Activated T-helper 1 cell treated with Interleukin-2 at 50 U/mL for 16 hours (primary cell): ENCODE measurements at places on chromosomes 3 and 15.

GRCh38 chr15:90654233-90655136, 62.7 kb upstream of the BLM start:
- DNase-seq = no peak

GRCh38 chr3:148131990-148132638, 565.6 kb upstream of the AGTR1 start:
- DNase-seq = no peak

- DNase-seq = no peak
Observed at GRCh38 chr3:57094575-57094974, 34.1 kb downstream of the SPATA12 start.

DNA sequence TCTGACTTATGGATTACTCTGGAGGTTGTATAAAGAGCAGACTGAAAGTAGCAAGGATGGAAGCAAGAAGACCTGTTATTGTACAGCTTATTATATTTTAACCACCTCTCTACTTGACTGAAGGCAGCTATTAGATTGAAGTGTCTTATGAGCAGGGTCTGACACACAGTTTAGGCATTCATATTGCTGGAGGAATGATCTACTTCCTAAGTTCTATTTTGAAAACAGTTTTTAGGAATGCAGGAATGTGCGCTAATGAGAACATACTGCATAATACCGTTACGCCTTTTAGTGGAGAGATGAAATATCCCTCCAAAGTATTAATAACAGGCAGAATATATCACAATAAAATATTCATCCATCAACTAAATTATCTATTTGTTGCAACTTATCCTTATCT, 193.3 kb downstream of the ISL2 start:
- no peak for DNase-seq

DNA sequence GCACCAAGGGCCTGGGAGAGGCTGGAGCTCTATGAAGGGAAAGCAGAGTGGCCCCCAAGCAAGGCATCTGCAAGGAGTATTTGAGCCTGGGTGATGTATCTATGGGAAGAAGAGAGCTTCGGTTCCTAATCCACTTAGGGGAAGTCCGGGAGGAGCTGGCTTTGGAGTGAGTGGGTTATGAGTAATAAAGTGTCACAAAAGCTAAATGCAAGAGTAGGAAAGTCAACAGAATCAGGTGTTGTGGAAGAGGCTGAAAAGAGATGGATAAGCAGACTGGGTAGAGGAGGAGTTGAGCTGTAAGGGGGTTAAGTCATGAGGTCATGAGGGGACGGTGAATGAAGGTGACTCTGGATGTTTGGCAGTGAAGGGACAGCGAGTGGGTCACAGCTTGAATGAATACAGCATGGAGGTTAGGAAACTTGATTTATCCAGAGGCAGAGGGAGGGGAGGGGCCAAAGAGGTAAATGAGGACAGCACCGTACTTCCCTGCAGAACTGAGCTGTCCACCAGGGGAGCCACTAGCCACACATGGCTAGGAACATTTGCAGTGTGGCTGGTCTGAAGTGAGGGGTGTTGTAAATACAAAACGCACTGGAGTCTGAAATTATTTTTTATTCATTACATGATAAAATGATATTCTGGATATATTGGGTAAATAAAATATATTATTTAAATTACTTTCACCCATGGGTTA, 83.3 kb downstream of the ADCY5 start:
- DNase-seq = no peak

DNA sequence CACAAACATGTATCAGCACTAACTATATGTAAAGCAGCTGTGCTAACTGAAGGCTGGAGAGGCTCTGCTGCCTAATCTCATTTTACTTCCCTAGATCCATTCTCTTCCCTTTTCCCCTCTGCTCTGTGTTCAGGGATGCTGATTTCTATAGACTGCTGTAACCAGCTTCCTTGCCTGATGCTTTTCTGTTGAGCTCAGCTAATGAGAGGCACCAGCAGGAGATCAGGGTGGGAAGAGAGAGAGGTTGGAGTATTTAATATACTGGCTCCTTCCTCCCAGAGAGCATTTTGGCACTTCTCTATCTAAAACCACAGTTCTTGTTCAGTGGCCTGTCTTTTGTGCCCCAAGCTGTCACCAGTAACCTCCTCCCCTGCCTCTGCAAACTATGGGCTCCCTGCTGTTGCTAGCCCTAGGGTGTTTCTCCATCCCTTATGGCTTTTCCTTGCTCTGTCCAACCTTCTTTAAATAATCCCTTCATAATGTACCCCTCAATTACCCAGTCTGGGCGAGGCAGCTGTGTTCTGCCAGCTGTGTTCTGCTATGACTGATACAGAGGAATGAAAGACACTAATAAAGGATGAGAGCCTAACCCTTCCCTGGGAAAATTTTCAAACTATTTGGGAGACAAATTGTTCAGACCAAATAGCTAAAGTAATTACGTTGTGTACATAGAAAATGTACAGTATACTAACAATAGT, 69.5 kb downstream of the CADPS start:
- DNase-seq = no peak

- no peak for DNase-seq
Observed at GRCh38 chr15:49747340-49747739, 126.5 kb downstream of the DTWD1 start.

DNA sequence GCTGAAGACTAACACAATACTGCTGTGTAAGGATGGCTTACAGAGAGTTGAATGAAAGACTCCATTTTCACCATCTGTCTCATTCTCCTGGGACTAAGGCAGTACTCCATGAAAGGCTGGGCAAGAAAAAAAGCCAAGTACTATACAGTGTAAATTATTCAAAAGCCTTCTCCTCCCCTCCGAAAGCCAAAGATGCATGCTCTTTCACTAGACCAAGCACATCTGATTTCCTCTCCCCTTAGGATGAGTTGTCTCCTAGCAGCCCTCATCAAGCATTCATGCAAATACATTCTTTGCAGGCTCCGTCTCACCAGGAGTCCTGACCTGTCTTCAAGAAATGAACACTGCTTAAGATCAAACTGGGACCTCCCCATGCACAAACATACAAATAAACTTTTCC, 133.5 kb upstream of the THBS1 start:
- DNase-seq = no peak

- no peak for DNase-seq
Observed at GRCh38 chr3:42192334-42193200, 73.4 kb downstream of the CCK start.

DNA sequence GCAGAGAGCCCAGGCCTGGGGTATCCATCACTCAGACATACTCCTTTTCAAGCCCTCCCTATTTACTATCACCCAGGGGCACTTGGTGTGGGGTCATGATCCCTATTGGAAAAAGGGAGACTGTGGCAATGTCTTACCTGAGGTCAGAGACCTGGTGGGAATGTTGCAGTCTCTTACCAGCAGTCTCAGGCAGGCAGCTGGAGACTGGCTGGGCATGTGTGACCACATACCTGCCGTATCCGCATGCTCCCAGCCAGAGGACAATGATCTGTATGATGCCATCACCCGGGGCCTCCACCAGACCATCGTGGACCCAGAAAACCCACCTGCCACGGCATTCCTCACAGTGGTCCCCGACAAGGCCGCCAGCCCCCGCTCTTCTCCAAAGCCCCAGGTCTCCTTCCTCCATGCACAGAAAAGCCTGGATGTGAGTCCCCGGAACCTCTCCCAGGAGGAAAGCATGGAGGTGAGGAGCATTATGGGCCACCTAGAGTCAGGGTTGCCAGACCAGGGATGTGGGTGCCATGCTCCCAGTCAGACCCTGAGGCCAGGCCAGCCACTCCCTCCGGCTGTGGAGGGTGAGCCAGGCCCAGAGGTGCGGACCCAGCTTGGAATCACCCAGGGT, 5.9 kb downstream of the SH2D7 start:
- no peak for DNase-seq

DNA sequence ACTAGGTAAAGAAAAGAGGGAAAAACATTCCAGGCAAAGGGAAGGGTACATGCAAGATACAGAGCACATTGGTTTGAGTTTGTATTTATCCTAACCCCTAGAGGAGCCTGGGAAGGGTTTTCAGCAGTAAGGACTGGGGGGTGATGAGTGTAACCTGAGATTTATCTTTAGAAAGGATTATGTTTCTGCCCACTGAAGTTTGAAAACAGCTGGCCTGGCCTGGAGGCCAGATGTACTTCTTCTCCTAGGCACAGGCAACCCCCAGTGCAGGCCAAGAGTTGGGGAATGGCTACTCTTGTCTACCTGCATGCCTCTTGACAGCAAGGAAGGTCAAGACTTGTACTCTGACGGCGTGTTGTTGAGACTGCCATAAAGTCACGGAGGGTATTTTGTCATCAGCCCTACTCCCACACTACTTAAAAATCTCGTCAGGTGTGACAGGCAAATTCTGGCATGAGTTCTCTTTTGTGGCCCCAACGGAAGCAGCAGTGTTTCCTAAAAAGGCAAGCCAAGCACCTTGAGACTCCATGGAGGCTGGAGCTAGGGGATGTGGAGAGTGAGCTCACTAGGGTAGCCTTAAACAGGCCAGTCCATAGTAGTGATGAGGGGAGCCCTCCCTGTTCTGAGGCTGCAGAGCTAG, 241.5 kb upstream of the WNT5A start:
- DNase-seq = no peak
